ENCODE measurements at places on chromosomes 16 and 17.

GRCh38 chr16:70610273-70611223 is 35.8 kb upstream of the IL34 start:
- DNase-seq, result no peak

GRCh38 chr17:67386965-67387551 is 10.0 kb downstream of the PITPNC1 start:
- peak; percentile 42 for DNase-seq

DNA sequence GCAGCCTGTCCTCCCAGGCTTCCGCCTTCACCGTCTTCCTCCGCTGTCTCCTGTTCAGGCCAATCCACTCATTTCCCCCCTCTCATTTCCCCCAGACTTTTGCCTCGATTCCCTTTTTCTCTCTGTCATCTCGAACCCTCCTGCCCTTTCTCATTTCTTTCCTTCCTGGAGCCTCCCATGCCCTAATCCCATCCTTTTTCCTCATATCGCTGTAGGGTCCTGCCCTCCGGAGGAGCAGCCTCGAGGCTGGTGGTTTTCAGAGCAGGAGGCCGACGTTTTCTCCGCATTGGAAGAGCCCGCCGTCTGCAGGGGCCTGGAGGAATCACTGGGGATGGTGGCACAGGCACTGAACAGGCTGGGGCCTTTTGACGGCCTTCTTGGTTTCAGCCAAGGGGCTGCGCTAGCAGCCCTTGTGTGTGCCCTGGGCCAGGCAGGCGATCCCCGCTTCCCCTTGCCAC is 597 bp downstream of the OVCA2 start:
- no peak for DNase-seq

- DNase-seq, result no peak
Observed at GRCh38 chr16:57570301-57571070, 28.0 kb downstream of the ADGRG5 start.

- DNase-seq, result no peak
Observed at GRCh38 chr17:80792373-80792781, 199.3 kb upstream of the CHMP6 start.

- DNase-seq, result no peak
Observed at GRCh38 chr16:73553941-73554660, 506.2 kb upstream of the ZFHX3 start.

DNA sequence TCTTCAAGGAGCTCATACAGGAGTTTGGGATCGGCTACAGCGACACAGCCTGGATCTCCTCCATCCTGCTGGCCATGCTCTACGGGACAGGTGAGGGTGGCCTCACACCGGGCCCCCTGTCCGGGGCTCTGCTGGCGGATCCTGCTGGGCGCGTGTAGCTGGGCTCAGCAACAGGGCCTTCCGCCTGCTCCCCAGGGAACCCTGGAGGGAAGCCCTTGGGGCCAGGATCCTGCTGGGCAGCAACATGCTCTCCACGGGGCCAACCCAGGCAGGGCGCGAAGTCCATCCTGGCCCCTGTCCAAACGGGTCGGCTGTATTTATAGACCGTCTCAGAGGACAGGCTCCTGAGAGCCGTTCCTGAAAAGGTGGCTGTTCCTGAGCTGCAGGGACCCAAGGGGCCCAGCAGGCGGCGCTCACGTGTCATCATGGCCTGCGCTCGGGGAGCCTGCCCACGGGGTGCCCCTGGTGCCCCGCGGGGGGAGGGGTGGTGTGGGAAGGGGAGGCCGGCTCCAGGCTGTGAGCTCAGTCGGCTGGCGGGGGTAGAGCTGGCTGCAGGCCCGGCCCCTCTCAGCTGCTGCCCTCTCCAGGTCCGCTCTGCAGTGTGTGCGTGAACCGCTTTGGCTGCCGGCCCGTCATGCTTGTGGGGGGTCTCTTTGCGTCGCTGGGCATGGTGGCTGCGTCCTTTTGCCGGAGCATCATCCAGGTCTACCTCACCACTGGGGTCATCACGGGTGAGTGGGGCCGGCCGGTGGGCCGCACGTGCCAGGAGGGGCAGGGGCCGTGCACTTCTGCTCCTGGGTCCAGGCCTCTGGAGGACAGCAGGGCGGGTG is 7.5 kb downstream of the SLC16A3 start:
- DNase-seq, result peak; percentile 58

GRCh38 chr17:61683466-61683865 is 92.4 kb upstream of the NACA2 start:
- no peak for DNase-seq

- no peak for DNase-seq
Observed at GRCh38 chr16:85645021-85645589, 32.0 kb downstream of the GSE1 start.

GRCh38 chr17:27360507-27360906 is 66.6 kb downstream of the WSB1 start:
- DNase-seq, result no peak

GRCh38 chr17:2500446-2500845 is 11.2 kb downstream of the METTL16 start:
- no peak for DNase-seq

GRCh38 chr16:50121278-50121677 is 31.8 kb upstream of the TENT4B start:
- DNase-seq, result no peak

DNA sequence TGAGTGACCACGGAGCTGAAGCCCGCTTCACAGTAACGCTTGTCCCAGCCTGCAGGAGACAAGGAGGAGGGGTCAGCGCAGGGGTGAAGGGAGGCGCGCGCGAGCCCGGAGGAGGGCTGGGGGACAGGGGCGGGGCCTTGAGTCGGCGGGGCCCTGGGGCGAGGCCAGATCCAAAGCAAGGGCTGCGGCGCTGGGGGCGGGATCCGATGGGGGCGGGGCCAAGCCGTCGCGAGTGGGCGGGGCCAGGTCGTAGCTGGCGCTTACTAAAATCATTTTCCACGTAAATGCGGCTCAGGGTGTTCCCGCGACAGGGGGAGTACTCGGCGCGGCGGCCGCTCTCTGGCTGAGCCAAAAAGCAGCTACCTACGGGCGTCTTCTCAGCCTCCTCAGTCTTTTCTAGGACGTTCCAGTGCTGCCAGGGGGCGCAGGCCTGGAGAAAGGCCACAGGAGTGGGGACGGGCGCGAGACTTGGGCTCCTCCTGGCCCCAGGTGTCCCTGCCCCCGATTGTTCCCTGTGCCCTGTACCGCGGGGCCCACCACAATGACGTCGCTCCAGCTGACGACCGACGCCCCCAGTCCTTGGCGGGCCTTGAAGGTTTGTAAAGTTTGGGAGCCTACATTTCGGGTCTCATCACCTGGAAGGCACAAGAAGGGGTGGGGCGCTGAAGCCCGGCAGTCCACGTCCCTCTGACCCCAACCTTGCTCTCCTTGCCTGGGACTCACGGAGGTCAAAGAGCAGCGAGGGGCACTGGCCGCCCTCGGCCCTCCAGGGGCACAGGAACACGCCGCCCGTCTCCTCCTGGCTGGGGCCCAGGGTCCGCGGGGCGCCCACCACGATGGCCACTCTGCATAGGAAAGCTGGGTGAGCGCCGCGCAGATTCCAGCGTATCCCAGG is 3.9 kb downstream of the ITGA2B start:
- DNase-seq, result peak; percentile 75

DNA sequence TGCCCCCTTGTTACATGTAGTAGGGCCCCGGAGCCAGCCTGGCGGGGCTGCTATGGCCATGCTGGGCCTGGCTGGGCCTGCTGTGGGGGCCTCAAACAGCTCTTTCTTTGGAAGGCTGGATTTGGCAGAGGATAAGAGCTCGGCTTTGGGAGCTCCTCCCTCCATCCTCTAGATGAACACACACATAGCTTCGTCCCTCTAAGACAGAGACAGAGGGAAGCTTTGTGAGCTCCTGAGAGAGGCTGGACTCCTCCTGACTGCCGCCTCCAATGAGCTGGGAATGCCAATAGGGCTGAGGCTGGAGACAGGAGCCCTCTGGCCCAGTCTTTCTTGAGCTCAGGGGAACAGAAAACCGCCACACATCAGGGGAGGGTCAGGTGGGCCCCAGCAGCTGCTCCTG is 37.3 kb upstream of the CDC42EP4 start:
- no peak for DNase-seq

All from activated CD4-positive, alpha-beta T cell treated with anti-CD3 and anti-CD28 coated beads for 1 hour (primary cell).